ENCODE measurements at places on chromosomes 7 and 10. TPM values are rescaled to one million over a fixed set of nuclear protein-coding genes. Genes with fewer than 3 reads are reported as not detected.

The MET gene
- total RNA-seq, result 330 TPM

The CYP3A4 gene
- total RNA-seq, result not detected

The HKDC1 gene
- 0.61 TPM for total RNA-seq

The PRSS37 gene
- total RNA-seq, result not detected

The AKR1D1 gene
- total RNA-seq, result 0.13 TPM

The NYAP1 gene
- 0.53 TPM for total RNA-seq

The CNNM2 gene
- total RNA-seq, result 6.5 TPM

The GCK gene
- total RNA-seq, result not detected

The GOLGA7B gene
- 15.8 TPM for total RNA-seq

The UBE3C gene
- total RNA-seq, result 153 TPM

The HYCC1 gene
- total RNA-seq, result 140 TPM

The ARPC1A gene
- 342 TPM for total RNA-seq

The PHKG1 gene
- total RNA-seq, result 1.9 TPM

The TRUB1 gene
- 37.0 TPM for total RNA-seq

The SFTPA2 gene
- not detected for total RNA-seq

The SCD gene
- total RNA-seq, result 867 TPM

The GHRHR gene
- total RNA-seq, result not detected

The IL6 gene
- 20.5 TPM for total RNA-seq

The FMC1 gene
- 17.8 TPM for total RNA-seq

The TMEM196 gene
- total RNA-seq, result not detected

The NKX2-3 gene
- total RNA-seq, result 0.19 TPM

The TEX36 gene
- not detected for total RNA-seq

The MAPK8 gene
- 34.8 TPM for total RNA-seq

The CCDC6 gene
- 15.2 TPM for total RNA-seq

The AQP1 gene
- total RNA-seq, result 0.03 TPM

The PDZD7 gene
- total RNA-seq, result 0.74 TPM

The KCNMA1 gene
- not detected for total RNA-seq

The ABCB1 gene
- total RNA-seq, result 3.2 TPM

The VWC2 gene
- not detected for total RNA-seq

The DOCK1 gene
- total RNA-seq, result 25.1 TPM

The TAF3 gene
- total RNA-seq, result 0.98 TPM

The ETV1 gene
- total RNA-seq, result 39.8 TPM

The COL1A2 gene
- total RNA-seq, result 0.05 TPM

The MYL7 gene
- not detected for total RNA-seq

The OR2A42 gene
- total RNA-seq, result not detected

The TMEM139 gene
- total RNA-seq, result not detected

The CUBN gene
- 7.8 TPM for total RNA-seq

The NKX1-2 gene
- 4.9 TPM for total RNA-seq
